ENCODE measurements at places on chromosomes 3 and 15. TPM values are rescaled to one million over a fixed set of nuclear protein-coding genes. Genes with fewer than 3 reads are reported as not detected.

- DNase-seq: no peak
Observed at GRCh38 chr3:125359700-125360099, 15.4 kb downstream of the ZNF148 start.

OR5K2 gene
- not detected for total RNA-seq

DNA sequence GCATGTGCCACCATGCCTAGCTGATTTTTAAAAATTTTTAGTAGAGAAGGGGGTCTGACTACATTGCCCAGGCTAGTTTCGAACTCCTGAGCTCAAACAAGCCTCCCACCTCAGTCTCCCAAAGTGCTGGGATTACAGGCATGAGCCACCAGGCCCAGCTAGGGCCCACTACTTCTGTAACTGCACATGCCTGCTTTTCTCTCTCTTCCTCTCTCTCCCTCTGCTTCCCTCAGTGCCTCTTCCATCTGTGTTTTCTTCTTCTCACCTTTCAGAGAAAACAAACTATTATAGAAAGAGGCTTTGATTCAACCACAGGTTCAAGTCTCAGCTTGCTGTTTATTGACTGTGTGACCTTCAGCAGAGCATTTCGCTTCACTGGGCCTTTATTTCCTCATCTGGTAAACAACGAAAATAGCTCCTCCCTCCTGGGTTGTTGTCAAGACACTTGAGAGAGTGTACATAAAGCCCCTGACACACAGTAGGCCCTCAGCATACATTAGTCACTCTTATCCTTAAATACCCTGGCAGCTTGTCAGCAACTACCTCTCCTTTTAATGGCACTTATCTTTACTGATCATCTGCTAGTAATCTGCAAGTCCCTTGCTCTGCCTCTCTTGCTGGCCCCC, 10.2 kb downstream of the TADA3 start:
- no peak for DNase-seq

TIGIT gene
- not detected for total RNA-seq

GRCh38 chr15:88627463-88627862, 6.3 kb downstream of the AEN start:
- no peak for DNase-seq

DNA sequence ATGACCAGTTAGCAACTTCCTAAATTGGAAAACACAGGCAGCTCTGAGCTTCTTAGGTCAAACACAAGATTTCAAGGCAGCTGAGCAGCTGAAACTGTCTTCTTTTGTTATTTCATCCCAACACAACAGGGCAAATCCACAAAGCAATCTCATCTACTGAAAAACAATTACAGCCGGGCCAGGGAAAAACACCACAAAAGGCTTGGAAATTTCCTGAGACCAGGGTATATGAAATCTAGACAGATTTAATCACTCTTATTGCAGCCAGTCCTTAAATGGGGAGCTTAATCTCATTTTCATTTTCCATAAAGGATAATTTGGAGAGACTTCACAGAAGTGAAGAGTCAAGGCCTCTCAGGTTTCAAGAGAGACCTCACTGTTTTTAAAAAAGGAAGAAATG, 181.8 kb downstream of the SSR3 start:
- no peak for DNase-seq

GRCh38 chr15:69576948-69577351, 124.3 kb downstream of the RPLP1 start:
- DNase-seq: no peak

GRCh38 chr3:66403323-66403990, 97.4 kb downstream of the LRIG1 start:
- DNase-seq: no peak

GRCh38 chr15:73978896-73979295, 13.2 kb downstream of the STOML1 start:
- no peak for DNase-seq

WDR93 gene
- not detected for total RNA-seq

- DNase-seq: peak; percentile 8
Observed at GRCh38 chr3:114799816-114800215, 347.3 kb downstream of the ZBTB20 start.

DNA sequence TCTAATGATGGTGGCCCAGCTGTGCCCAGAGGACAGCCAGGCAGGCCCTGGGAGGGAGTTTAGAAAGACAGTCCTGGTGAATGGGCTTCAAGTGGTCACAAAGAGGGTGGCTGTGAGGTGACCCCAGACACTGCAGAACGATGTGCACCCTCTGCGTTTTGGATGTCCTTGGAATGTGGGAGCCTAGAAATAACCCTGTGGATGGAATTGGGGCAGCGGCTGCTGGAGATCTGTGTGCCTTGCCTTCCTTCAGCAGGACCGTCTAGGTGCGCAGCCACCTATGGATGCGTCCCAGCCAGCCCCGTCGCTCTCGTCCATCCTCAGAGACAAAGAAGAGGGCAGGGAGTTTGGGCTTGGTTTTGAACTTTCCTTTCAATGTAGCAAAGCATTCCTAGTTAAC, 46.5 kb downstream of the KLHL25 start:
- no peak for DNase-seq

DNA sequence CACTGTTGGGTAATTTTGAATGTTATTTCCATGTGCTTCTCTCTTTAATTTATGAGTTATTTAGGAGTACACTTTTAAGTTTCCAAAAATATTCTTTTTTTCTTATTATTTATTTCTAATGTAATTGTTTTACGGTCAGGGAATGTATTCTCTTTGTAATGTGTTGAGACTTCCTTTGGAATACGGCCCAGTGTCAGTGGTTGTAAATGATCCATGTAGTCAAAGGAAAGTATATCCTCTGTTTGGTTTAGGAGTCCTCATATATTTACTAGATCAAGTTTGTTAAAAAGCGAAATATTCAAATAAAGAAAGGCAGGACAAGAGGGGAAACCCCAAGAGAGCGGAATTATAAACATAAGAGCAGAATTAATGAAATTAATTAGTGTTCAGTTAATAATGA, 49.0 kb upstream of the ADGRG7 start:
- DNase-seq: peak; percentile 20

DNA sequence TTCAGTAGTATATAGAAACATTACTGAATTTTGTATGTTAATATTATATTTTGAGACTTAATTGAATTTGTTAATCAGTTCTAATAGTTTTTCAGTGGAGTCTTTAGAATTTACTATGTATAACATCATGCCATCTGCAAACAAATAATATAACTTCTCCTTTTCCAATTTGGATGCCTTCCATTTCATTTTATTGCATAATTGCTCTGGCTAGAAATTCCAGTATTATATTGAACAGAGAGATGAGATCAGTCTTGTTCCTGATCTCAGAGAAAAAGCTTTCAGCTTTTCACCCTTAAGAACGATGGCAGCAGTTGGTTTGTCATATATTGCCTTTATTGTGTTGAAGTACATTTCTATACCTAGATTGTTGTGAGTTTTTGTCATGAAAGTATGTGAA, 40.4 kb downstream of the OR4F15 start:
- no peak for DNase-seq

- no peak for DNase-seq
Observed at GRCh38 chr3:43997316-43997715, 244.4 kb upstream of the TOPAZ1 start.

ZPLD1 gene
- total RNA-seq: 1.1 TPM

DNA sequence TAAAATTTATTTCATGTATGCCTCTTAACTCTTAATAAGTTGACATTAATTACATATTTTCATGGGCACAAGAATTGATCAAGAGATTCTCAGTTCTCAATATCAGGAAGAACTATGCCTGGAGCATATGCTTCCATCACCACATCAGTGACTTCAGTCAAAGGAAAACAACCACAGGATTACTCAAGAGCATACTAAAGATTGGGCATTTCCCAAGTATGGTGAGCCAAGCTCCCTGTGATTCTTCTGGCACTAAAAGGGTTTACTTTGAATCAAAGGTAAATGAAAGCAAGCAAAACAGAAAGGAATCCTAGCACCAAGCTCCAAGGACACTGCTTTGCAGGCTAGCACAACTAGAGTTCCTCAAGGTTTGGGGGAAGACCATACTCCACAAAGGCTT, 44.6 kb downstream of the FMN1 start:
- DNase-seq: peak; percentile 71

- peak; percentile 76 for DNase-seq
Observed at GRCh38 chr15:64443747-64444621, 16.4 kb upstream of the ZNF609 start.

- DNase-seq: no peak
Observed at GRCh38 chr3:185371306-185372074, 8.6 kb downstream of the MAP3K13 start.

GTF2E1 gene
- 19.4 TPM for total RNA-seq

- DNase-seq: no peak
Observed at GRCh38 chr3:65539616-65540015, 499.1 kb downstream of the MAGI1 start.

DNA sequence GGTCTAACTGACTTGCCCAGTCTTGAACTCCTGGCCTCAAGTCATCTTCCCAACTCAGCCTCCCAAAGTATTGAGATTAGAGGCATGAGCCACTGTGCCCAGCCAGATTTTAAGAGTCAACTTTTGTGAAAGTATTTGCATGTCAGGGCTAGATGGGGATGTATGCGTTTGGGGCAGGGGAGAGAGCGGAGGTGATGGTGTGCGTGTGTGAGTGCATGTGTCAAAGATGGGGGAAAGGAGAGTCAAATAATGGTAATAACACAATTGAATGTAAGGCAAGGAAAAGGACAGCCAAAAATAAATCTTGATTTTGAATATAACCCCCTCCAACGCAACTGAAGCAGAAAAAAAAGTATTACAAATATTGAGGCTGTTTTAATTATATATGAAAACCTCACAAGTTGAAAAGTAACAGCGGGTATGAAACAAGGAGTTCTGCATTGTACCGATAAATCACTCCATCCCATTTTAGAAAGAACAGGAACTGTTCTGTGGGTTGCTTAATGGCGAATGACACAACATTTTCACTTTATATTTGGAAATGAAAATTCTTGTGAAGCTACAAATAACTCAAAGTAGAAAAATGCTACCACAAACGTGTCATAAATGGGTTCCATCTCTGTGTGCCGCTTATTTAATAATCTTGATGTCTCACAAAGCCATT, 29.9 kb upstream of the LDHAL6B start:
- DNase-seq: no peak

GRCh38 chr3:49899815-49900214, 3.9 kb downstream of the MST1R start:
- no peak for DNase-seq

DNA sequence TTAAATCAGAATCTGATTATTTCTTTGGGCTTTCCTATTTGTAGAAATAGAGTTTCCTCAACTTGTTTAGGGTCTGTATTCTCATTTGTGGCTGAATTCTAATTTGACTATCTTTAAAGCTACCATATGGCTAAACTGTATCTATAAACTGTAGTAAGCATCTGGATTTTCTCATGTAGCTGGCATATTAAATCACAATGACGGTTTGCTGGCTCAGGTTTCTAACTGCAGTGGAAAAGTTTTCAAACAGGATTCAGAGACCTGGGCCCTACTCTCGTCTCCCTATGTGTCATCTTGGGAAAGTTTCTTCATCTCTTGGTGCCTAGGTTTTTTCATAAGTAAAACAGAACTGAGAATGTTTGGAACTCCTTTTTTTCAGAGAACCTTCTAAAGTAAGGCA, 68.3 kb downstream of the GALK2 start:
- DNase-seq: peak; percentile 40

CFAP92 gene
- not detected for total RNA-seq

All from LHCN-M2 (cell line).